Right lung (tissue), 10 donors: ENCODE measurements at places on chromosomes 2 and 18. TPM values are rescaled to one million over a fixed set of nuclear protein-coding genes. Genes with fewer than 3 reads are reported as not detected.
A peak's percentile ranks its signal among the peaks of the same experiment; 100 is the strongest.

Gene AMER3
- polyA plus RNA-seq = 0.07 TPM

Gene FOXI3
- polyA plus RNA-seq = 0.04 TPM

DNA sequence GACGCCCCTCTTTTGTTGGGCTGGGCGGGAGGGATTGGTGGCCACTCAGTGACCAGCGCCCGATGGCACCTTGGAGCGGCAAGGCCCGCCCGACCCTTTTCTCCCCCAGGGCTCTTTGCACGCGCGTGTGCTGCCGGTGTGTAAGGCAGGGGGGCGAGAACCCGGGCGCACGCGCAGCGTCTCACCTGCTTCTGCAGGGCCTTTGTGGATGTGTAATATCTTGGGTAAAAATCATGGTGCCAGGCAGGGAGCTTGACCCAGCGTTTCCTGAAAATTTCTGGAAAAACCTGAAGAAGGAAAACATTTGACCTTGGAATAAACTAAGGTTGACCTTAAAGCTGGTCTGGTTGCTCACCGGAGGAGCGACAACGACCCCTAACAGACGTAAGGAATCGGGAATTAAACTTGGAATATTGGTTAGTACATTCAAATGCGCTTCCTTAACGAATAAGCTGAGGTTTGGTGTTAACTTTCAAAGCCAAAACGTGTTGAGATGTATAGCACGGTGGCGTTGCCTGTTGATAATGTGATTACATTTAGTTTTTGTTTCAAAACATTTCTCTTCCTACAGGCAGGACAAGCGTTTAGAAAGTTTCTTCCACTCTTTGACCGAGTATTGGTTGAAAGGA is 438 bp downstream of the HSPE1 start:
- no peak for DNase-seq

Gene CPO
- polyA plus RNA-seq = 0.43 TPM

GRCh38 chr2:27920148-27920885 is 29.8 kb downstream of the BABAM2 start:
- DNase-seq = peak; percentile 34

- DNase-seq = no peak
Observed at GRCh38 chr2:68226794-68227193, 25.5 kb downstream of the PPP3R1 start.

Gene TIMM21
- 57.8 TPM for polyA plus RNA-seq
